ENCODE measurements at places on chromosomes 4 and X.

GRCh38 chr4:126850286-126850685 is 782.5 kb upstream of the INTU start:
- no peak for DNase-seq

GRCh38 chrX:38923451-38923969 is 122.3 kb downstream of the MID1IP1 start:
- no peak for DNase-seq

GRCh38 chr4:102642631-102643298 is 118.0 kb downstream of the MANBA start:
- DNase-seq = no peak

- DNase-seq = peak; percentile 24
These were observed 64.9 kb downstream of the N4BP2 start for GRCh38 chr4:40121515-40121914.

Data from lower leg skin (tissue), 4 donors.